ENCODE measurements at places on chromosomes 3 and 15. TPM values are rescaled to one million over a fixed set of nuclear protein-coding genes. Genes with fewer than 3 reads are reported as not detected.

DNA sequence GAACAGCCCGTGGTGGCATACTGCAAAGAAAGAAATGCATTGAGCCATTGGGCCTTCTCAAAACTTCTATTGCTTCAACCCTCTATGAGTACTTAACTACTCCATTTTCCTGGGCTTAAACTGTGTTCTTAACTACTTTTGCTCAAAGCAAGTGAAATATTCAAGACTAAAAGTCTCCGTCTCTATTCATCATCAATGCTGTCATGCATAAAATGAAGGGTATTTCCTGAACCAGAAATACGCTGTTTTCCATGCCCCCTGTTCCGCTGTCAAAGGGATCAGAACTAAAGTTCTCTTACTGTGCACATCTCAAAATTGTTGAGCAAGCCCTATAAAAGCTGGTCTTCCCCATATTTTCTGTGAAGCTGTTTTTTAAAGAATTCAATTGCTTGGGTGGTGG is 20.3 kb downstream of the SIAH2 start:
- H3K4me3 ChIP-seq, result no peak overlapping the region
- H3K27ac ChIP-seq, result no peak overlapping the region
- no peaks in the 10 kb centered on the region for H3K27me3 ChIP-seq
- peaks cover 19% of the 10 kb centered on the region for H3K36me3 ChIP-seq
- peaks cover 42% of the 10 kb centered on the region for H3K4me1 ChIP-seq

GRCh38 chr15:37095770-37096557 is 4.4 kb downstream of the MEIS2 start:
- H3K4me1 ChIP-seq, result peaks cover 34% of the 10 kb centered on the region
- no peaks in the 10 kb centered on the region for H3K36me3 ChIP-seq
- peak overlapping the region; percentile 98 for H3K27ac ChIP-seq
- peak overlapping the region; percentile 79 for H3K4me3 ChIP-seq
- H3K27me3 ChIP-seq, result no peaks in the 10 kb centered on the region
- no peak for DNase-seq

GRCh38 chr3:170488802-170489201 is 70.1 kb downstream of the CLDN11 start:
- no peaks in the 10 kb centered on the region for H3K4me1 ChIP-seq
- H3K27ac ChIP-seq, result no peak overlapping the region
- no peak for DNase-seq
- H3K36me3 ChIP-seq, result no peaks in the 10 kb centered on the region
- H3K27me3 ChIP-seq, result no peaks in the 10 kb centered on the region

DNA sequence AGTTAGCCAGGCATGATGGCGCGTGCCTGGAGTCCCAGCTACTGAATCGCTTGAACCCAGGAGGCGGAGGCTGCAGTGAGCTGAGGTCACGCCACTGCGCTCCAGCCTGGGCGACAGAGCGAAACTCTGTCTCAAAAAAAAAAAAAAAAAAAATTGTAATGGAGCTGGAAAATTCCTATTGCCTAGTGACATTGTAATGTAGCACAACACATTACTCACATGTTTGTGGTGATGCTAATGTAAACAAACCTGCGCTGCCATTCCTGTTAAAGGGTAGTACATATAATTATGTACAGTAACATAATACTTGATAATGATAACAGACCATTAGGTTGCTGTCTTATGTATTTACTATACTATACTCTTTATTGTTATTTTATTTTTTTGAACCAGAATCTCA is 39.1 kb downstream of the KNL1 start:
- H3K27me3 ChIP-seq, result no peaks in the 10 kb centered on the region
- no peak overlapping the region for H3K4me3 ChIP-seq

GRCh38 chr3:56887402-56888025 is 85.8 kb upstream of the ARHGEF3 start:
- no peak overlapping the region for H3K27ac ChIP-seq
- no peaks in the 10 kb centered on the region for H3K36me3 ChIP-seq
- DNase-seq, result no peak
- H3K4me3 ChIP-seq, result no peak overlapping the region
- H3K4me1 ChIP-seq, result peaks cover 24% of the 10 kb centered on the region

DNA sequence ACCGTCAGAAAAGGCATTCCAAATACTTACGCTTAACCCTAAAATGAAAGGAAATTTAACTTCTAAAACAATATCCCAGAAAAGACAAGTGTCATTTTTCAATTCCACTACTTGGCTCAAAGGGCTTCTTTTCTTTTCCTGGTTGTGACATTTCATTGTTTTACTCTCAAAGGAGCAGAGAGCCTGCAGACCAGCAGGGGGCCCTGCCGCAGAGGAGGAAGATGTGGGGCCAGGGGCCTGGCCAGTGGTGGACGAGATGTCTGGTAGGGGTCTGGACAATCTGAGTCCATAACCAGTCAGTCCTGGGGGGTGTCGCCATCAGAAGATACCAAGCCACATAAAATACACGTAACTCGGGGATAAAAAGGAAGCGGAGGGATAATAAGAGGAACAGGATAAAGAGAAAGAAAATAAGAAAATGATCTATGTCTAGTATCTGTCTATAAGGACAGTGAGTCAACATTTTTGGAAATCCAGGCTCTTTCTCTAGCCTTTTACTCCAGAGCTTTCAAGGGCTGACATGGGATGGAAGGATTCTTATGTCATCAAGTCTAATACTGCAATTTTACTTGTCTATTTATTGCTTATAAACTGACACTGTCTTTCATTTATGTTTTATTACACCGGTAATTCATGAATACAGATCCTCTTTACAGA is 54.2 kb upstream of the ARHGEF3 start:
- H3K27ac ChIP-seq, result no peak overlapping the region
- DNase-seq, result no peak
- H3K27me3 ChIP-seq, result no peaks in the 10 kb centered on the region
- H3K4me3 ChIP-seq, result no peak overlapping the region

GRCh38 chr3:100043271-100043670 is 71.0 kb downstream of the FILIP1L start:
- H3K27me3 ChIP-seq, result no peaks in the 10 kb centered on the region
- H3K4me3 ChIP-seq, result no peak overlapping the region
- peaks cover 68% of the 10 kb centered on the region for H3K4me1 ChIP-seq
- peak overlapping the region; percentile 90 for H3K27ac ChIP-seq
- DNase-seq, result no peak
- no peaks in the 10 kb centered on the region for H3K36me3 ChIP-seq

DNA sequence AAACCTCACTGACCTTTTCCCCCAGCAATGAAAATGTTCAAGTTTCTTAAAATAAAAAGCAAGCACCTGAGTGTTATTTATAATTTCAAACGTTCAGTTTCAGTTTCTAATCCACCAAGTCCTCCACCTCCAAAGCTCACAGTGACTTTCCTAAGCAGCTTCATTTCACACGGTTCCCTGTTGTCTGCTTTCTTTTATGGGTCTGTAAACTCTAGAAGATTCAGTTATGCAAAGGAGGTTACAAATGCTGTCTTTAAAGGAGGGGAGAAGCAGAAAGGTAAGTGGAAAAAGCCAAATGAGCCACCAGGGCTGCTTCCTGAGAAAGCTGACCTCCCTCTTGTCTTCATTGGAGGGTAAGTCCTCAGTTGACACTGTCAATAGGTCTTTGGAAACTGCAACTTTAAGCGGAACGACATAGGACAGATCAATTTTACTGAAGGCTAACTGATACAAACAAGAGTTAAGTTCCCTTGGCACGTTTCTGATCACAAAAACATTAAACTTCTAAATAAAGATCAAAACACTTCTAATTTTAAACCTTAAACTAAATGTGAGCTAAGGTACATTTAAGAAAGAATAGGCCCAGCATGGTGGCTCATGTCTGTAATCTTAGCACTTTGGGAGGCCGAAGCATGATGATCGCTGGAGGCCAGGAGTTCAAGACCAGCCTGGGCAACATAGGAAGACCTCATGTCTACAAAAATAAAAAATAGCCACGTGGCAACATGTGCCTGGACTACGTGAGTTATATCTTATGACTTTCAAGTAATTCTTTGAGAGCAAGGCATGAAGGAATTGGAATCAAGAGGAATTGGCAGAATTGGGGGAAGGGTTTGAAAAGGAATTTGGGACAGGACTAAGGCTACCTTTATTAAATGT is 151.9 kb upstream of the UBE2E1 start:
- H3K36me3 ChIP-seq, result no peaks in the 10 kb centered on the region
- H3K4me1 ChIP-seq, result no peaks in the 10 kb centered on the region
- no peak overlapping the region for H3K4me3 ChIP-seq
- no peak overlapping the region for H3K27ac ChIP-seq
- H3K27me3 ChIP-seq, result no peaks in the 10 kb centered on the region
- DNase-seq, result no peak

DNA sequence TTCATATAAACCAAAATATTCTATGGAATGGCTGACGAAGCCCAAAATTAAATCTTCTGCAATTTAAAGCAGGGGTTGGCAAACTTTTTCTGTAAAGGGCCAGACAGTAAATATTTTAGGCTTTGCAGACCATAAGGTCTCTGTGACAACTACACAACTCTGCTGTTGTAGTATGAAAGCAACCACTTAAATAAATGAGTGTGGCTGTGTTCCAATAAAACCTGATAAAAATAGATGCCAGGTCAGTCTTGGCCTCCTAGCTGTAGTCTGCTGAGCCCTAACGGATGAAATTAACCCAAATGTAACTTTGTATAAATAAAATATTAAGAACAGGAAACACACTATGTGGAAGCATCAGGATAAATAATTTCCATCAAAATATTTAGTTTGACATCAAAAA is 104.2 kb downstream of the FBXL22 start:
- no peaks in the 10 kb centered on the region for H3K27me3 ChIP-seq
- peaks cover 4% of the 10 kb centered on the region for H3K4me1 ChIP-seq
- no peak for DNase-seq
- H3K36me3 ChIP-seq, result peaks cover 60% of the 10 kb centered on the region

DNA sequence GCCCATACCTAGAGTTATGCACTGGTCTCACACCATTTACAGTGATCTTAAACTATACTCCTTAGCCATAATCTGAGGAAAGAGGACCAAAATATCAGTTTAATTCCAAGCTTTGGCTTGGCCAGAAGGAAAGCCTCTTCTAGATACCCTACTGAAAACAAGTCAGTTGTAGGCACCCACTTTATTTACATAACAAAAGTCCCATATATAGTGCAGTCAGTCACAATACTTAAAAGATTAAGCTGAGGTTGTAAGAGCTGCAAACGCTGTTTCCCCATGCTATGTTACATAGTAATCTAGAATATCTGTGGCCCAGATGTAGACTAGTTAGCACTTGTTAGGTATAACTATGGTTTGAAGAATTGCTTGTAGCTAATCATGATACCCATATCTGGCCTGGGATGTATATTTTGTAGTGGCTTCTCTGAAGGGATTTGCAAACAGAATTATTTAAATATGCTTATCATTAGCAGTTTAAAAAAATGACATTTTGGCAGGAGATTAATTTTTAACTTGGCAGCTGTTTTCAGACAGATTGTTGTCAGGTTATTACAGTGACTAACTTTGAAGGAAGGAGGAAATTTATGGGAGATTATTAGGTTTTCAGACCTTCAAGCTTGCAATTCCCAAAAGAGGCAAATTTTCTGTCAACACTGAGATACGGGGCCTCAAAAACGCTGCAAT is 160.4 kb upstream of the SLC2A2 start:
- peaks cover 48% of the 10 kb centered on the region for H3K4me1 ChIP-seq
- H3K27me3 ChIP-seq, result no peaks in the 10 kb centered on the region
- no peak overlapping the region for H3K27ac ChIP-seq
- H3K4me3 ChIP-seq, result no peak overlapping the region

DNA sequence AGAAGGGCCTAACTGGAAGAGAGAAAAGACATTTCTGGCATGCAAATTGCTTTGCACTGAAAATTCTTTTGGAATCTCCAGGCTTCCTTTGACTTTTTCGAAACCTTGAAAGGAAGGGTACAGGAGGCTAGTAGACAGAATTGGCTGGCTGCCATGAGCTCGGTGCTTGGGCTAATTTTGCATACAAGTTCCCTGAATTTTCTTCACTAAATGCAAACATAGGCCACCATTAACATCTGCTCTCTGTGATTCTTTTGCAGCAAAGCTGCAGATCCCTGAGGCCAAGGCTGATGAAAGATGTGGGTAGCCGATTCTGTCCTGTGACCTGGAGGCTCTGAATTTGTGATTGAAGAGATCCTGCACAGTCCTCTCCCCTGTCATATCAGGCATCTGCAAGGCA is 247.8 kb upstream of the MCTP2 start:
- no peak overlapping the region for H3K4me3 ChIP-seq
- H3K27me3 ChIP-seq, result no peaks in the 10 kb centered on the region
- H3K27ac ChIP-seq, result no peak overlapping the region
- DNase-seq, result no peak

GRCh38 chr3:122520861-122521260 is 6.1 kb upstream of the KPNA1 start:
- DNase-seq, result no peak
- H3K4me3 ChIP-seq, result no peak overlapping the region
- no peak overlapping the region for H3K27ac ChIP-seq
- H3K27me3 ChIP-seq, result no peaks in the 10 kb centered on the region
- no peaks in the 10 kb centered on the region for H3K4me1 ChIP-seq

GRCh38 chr15:99408236-99409096 is 157.2 kb downstream of the LRRC28 start:
- H3K4me1 ChIP-seq, result peaks cover 25% of the 10 kb centered on the region
- no peaks in the 10 kb centered on the region for H3K36me3 ChIP-seq
- no peaks in the 10 kb centered on the region for H3K27me3 ChIP-seq
- peak; percentile 89 for DNase-seq
- peak overlapping the region; percentile 71 for H3K27ac ChIP-seq

DNA sequence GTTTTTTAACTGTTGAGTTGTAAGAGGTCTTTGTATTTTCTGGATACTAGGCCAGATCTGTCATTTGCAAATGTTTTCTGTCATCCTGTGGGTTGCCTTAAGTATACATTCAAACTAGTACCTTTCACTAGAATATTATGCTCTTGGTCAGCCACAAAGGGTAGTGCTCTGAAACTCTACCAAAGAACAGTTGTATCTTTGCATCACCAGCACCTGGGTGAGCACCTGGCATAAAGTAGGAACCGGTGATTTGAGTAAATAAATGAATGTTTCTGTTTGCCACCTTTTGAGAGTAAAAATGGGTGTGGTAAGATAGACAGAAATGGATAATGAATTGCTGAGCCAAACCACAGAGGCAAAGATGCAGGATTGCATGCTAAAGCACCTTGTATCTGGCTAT is 98.7 kb downstream of the SLCO3A1 start:
- H3K27ac ChIP-seq, result no peak overlapping the region
- no peaks in the 10 kb centered on the region for H3K27me3 ChIP-seq
- no peak for DNase-seq
- H3K4me1 ChIP-seq, result peaks cover 45% of the 10 kb centered on the region
- no peak overlapping the region for H3K4me3 ChIP-seq
- H3K36me3 ChIP-seq, result no peaks in the 10 kb centered on the region

ITIH1 gene
- total RNA-seq, result not detected

WNT5A gene
- 15.1 TPM for total RNA-seq

POU1F1 gene
- not detected for total RNA-seq

DMXL2 gene
- total RNA-seq, result 19.1 TPM

HMG20A gene
- total RNA-seq, result 38.2 TPM

All from esophagus muscularis mucosa (tissue), 4 donors.